ENCODE measurements at places on chromosomes 2 and 18. TPM values are rescaled to one million over a fixed set of nuclear protein-coding genes. Genes with fewer than 3 reads are reported as not detected.

The MRPL30 gene
- 37.3 TPM for total RNA-seq

GRCh38 chr2:232533944-232534710, 5.4 kb upstream of the CHRNG start:
- peaks cover under 1% of the 10 kb centered on the region for H3K4me1 ChIP-seq
- H3K36me3 ChIP-seq = no peaks in the 10 kb centered on the region
- peak; percentile 59 for DNase-seq
- no peak overlapping the region for H3K4me3 ChIP-seq

DNA sequence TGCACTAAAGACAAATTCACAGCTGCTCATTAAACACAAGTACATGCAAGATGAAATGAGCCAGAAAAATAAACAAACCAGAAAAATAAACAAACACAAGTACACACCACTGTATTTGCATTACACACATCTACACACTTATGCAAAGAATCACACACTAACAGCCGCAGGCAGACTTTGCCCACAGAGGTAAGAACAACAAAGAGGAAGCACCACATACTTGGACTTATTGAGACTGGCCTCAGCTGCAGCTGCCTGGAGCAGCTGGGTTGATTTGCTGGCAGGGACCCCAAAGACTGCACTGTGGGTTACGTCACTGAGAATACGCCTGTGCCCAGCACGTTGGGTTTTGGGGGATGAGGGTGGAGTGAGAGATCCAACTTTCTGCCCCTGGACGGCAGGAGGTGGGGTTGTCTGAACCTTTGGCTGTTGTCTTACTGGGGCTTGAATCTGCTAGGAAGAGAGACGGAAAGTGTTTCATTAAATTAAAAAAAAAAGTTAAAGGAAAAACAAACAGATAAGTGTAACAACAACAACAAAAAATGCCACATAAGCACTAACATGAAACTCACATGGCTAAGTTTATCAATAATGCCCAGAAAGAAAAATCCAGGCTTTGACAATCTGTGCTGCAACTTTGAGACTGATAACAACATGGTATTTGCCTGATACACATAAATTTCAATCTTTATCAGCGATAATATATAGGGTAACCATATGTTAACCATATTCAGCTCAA, 71.9 kb upstream of the NFU1 start:
- no peaks in the 10 kb centered on the region for H3K27me3 ChIP-seq
- no peaks in the 10 kb centered on the region for H3K4me1 ChIP-seq
- peaks cover 68% of the 10 kb centered on the region for H3K36me3 ChIP-seq
- no peak overlapping the region for H3K4me3 ChIP-seq

GRCh38 chr2:232013701-232014353, 52.3 kb downstream of the DIS3L2 start:
- no peaks in the 10 kb centered on the region for H3K27me3 ChIP-seq
- no peaks in the 10 kb centered on the region for H3K36me3 ChIP-seq
- peaks cover 7% of the 10 kb centered on the region for H3K4me1 ChIP-seq
- no peak overlapping the region for H3K27ac ChIP-seq
- no peak overlapping the region for H3K4me3 ChIP-seq

The VRK2 gene
- total RNA-seq = 13.4 TPM
